Endothelial cell (in vitro differentiated cells): ENCODE measurements at places on chromosomes 16 and 17.
A peak's percentile ranks its signal among the peaks of the same experiment; 100 is the strongest.

DNA sequence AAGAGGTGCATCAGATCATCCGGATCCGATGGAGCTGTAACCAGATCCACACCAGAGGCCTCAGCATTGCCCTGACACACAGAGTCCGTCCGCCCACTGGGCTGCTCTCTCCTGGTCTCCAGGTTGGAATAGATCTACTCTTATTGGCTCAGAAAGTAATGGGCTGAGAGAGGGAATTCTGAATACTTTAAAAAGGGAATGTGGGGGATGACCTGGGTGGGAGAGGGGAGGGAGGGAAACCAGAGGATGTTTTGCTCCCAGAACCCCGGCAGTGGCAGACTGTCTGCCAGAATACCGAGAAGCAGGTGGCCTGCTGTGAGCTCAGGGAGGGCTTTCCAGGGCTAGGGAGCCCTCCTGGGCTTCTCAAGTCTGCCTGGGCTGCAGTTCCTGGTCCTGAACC is 126.5 kb downstream of the ENGASE start:
- DNase-seq: no peak

DNA sequence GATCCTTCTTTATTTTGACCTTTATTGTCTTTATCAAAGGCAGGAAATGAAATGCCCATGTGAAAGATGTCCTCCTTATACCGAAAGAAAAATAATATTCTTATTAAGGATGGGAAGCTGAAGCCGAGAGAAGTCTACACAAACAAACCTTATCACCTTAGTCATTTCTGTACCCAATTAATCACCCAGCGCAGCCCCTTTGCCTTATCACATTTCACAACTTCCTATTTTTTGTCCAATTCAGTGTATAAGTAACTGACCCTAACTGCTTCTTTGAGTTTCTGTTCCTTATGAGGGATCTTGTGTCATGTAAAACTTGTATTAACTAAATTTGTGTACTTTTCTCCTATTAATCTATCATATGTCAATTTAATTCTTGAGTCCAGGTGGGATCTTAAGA is 16.4 kb upstream of the CCL23 start:
- no peak for DNase-seq

DNA sequence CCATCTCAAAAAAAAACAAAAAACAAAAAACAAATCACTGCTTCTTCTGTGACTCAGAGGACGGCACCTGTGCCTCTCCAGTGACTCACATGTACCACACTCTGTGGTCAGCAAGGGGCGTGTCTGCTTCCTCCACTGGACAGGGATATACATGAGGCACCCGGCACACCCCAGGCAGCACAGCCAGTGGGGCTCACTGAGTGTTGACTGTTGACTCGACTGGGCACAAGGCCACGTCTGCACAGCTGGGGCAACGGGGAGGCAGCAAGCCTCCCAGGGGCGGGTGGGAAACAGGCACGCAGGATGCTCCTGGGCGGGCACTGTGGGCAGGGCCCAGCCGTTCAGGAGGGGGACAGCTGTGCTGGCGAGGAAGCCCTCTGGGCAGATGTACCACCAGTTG is 64.1 kb downstream of the TIMM22 start:
- DNase-seq: no peak

- no peak for DNase-seq
Measured at GRCh38 chr16:85825326-85825725, 25.8 kb downstream of the COX4I1 start.

DNA sequence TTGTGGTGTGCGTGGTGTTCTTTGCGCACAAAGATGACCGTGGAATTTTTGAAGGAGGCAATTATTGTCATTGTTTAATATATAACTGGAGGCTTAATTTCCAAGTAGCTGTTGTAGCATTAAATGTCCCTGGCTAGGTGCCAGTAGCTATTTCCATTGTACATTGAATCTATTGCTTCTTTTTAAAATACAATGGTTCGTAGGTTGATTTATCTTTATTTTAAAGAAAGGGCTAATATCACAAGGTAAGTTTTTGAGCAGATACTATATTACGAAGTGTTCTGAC is 127.1 kb downstream of the RPTOR start:
- no peak for DNase-seq

GRCh38 chr16:68372806-68373205 is 62.0 kb downstream of the PRMT7 start:
- DNase-seq: no peak

DNA sequence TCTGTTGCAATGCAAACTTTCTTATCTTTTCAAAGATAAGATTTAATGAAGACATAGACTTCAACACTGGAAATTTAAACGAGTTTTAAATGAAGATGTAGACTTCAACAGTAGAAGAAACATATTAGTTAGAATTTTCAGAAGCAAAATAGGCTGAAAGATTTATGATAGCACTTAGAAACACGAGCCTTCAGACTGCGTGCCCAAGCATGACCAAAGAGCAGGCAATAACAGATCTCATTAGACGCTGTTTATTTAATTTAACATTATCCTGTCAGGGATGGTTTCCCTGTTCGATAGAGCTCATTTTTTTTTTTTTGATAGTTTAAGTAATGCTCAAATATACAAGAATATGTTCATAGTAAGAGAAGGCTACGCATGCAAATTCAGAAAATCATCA is 604.7 kb upstream of the SOX9 start:
- DNase-seq: no peak

DNA sequence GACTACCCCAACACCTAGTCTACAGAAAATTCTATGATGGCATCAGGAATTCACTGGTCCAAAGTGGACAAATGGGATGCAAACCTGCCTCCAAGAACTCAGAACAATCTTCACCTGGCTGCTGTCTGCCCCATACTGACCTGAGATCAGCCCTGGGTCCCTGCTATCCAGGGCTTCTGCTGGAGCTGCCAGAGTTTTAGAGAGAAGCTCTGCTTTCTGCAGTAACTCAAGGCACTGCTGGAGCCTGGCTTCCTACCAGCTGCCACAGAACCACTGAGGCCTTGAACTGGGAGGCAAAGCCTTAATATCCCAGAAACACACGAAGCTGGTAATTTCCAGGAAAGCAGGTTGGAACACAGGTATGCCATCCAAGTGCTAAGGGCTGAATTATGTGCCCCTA is 7.5 kb downstream of the TMEM170A start:
- DNase-seq: no peak

DNA sequence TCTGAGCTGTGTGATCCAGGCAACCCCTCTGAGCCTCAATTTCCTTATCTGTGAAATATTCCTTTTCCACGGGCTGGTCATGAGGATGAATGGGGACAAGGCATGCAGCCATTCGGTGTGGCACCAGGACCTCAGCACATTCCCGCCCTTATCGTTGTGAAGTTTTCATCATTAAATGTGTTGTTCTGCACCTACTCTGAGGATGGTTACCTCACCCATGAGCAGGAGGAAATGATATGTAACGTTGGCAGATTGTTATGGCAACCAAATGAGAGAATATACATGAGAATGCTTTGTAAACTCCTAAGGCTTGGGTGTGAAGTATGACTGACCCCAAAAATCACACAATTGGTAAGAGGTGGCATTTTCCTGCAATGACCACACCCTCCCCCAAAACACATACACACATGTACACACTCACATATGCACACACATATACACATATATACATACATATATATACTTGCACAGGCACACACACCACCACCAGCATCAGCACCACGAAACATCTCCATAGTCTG is 39.5 kb downstream of the SMARCE1 start:
- no peak for DNase-seq

DNA sequence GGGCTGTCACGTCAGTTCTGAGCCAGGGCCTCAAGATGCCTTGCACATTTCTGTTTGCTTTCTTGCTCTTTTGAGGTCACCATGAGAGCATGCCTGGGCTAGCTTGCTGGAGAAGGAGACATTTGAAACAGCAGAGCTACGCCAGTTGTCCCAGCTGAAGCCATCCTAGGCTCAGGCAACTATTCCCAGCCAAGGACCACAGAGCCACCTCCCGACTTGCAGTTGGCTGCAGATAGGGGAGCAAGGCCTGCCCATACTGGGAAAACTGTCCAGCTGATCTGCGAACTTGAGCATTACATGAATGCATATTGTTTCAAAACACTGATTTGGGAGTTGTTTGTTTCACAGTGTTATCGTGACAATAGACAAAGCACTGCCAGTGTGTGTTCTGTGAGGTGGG is 340.8 kb downstream of the XYLT1 start:
- DNase-seq: no peak

GRCh38 chr16:89720551-89720812 is 216 bp downstream of the VPS9D1 start:
- peak; percentile 55 for DNase-seq
